ENCODE measurements at places on chromosomes 12 and 14.

- no peak for DNase-seq
Observed at GRCh38 chr12:107684029-107684795, 1.4 kb upstream of the PWP1 start.

DNA sequence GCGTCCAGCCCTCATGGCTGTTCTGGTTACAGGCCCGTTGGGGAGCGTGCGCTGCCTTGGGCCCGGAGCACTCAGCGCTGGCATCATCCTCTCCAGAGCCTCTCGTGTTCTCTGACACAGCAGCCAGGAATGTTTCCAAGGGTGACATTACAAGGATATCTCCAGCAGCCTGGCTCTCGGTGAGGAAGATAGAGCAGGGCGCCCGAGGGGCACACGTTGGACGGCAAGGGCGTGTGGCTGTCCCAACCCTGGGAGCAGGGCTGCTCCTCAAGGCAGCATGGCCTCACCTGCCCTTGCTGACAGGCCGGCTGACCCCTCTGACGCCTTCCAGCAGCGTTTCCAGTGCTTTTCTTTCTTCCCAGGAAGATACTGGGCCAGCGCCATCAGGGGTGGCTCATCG, 14.4 kb downstream of the LRCOL1 start:
- no peak for DNase-seq

DNA sequence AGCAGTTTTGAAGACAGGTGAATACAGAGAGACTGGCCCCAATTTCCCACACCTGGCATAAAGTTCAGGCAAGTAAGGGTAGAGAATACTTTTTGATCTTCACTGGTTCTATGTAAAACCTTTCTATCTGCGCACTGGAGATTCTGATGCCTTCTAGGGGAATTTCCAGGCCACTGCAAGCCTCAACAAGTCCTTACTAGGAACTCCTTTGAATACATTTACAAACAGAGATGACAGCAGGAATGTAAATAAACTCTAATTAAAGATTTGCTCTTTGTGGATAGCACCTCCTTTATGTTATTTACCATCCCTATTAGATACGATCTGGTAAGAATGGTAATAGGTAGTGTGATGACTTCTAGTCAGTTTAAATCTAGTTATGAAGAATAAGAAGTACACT, 69.2 kb downstream of the NTN4 start:
- no peak for DNase-seq

GRCh38 chr12:20751046-20751445, 55.9 kb downstream of the SLCO1C1 start:
- no peak for DNase-seq

DNA sequence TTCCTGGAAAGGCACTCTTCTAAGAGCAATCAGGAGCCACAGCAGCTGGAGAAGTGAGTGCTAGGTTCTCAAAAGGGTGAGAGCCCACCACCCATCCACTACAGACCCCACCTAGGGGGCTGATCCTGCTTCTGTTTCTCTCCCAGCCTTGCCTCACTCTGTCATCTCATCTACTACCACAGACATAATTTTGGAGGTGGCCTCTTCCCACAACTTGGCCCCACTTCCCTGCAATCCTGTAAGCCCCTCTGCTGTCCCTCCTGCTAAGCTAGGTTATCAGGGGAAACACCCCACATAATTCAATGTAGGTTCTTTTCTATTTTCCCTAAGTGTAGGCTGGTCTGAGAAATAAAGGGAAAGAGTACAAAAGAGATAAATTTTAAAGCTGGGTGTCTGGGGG, 16.5 kb downstream of the KRT76 start:
- DNase-seq, result no peak

GRCh38 chr12:15886372-15887042, 4.3 kb downstream of the STRAP start:
- DNase-seq, result no peak

- no peak for DNase-seq
Observed at GRCh38 chr14:100178691-100179090, 19.2 kb upstream of the DEGS2 start.

- DNase-seq, result no peak
Observed at GRCh38 chr12:90961154-90961553, 6.2 kb upstream of the CCER1 start.

DNA sequence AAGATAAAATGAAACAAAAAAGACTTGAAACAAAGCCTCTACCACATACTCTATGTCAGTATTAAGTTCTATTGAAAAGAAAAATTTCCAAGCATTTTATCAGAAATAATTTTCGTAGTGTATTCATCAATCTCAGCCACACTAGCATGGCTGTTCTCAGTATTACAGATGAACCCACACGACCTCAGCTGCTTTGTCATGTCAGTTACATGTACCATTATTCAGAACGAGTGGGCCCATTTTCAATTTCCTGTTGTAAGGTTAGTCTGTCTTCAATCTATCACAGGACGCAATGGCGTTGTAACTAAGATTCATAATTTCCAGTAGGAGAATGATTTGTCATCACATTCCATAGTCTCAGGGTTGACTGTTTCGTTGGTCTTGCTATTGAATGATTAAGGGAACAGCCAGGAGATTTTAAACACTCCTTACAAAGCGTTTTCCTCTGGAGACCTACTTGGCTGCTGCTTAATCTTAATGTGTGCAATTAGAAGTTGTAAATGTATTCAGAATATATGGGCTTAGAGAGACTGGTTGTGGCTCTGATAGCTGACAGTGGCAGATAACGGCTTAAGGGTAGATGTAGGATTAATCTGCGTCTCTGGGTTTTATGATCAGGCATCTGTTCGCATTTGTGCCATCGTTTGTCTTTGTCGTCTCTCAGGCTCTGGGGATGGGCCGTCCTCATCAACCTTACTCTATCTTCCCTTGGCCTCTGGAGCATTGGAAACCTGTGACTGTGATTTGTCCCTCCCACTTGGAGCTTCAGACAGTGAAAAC, 65.4 kb downstream of the GLT1D1 start:
- DNase-seq, result no peak

GRCh38 chr12:57161491-57161890, 14.1 kb upstream of the LRP1-AS start:
- no peak for DNase-seq

DNA sequence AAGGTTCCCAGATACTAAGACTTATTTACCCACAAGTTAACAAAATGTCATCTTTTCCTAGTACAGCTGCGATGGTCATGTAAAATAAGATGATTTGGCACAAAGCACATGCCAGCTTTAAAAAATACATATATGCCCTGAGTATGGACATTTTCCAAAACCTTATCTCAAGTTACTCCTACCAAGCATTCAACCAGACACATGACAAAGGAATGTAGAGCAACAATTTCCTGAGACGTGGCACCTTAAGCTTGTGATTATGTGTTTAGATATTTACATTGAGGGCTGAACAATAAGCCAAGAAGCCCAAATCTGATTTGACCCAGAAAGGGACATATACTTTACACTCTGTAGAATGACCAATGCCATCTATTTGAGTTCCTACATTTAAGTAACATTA, 24.5 kb upstream of the OVCH1 start:
- no peak for DNase-seq

- no peak for DNase-seq
Observed at GRCh38 chr14:58760121-58760520, 122.4 kb downstream of the DACT1 start.

GRCh38 chr12:2284321-2284813, 231.6 kb downstream of the CACNA1C start:
- DNase-seq, result no peak

GRCh38 chr14:32224737-32225377, 21.8 kb upstream of the RNU6-8 start:
- peak; percentile 96 for DNase-seq

- no peak for DNase-seq
Observed at GRCh38 chr12:126950266-126950665, 1316.7 kb upstream of the TMEM132C start.

DNA sequence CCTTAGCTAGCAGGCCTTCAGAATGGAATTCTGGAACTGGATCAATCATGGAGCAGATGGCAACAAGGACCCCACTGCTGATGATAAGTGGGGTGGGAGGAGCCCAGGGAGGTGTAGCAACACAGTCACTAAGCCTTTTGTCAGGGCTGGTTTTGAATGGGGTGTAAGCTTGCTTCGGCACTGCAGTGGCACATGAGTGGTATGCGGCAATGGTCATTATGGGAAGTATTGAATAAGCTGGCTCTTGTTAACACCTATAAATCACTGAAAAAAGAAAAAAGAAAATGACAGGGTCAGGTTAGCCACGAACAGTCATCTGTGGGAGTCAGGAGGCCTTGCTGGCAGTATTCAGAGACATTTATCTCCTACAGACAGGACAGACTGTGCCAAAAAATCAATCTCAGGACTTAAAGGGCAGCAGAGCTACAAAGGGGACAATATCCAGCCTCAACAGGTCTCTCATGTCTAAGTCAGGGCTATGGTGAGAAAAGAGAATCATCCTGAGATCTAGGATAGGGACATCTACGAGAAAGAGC, 19.1 kb downstream of the CDKL1 start:
- no peak for DNase-seq

DNA sequence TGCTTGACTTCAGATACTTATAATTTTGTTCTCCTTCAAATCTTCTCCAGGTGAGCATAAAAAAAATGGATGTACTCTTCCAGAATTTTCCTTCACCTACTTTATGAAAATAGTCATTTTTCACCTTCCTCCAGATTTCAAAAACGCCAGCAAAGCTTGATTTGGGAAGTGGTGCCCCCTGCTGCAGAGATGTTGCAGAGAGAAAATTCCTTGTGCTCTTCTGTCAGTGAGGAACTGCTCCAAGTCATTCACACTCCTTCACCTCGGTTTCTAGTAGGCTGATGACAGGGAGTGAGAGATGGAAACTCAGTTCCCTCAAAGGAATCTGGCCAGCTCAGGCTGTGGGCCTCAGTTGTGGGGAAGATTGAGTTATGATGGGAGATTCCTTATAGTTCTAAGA, 24.2 kb upstream of the RNASE3 start:
- DNase-seq, result no peak

DNA sequence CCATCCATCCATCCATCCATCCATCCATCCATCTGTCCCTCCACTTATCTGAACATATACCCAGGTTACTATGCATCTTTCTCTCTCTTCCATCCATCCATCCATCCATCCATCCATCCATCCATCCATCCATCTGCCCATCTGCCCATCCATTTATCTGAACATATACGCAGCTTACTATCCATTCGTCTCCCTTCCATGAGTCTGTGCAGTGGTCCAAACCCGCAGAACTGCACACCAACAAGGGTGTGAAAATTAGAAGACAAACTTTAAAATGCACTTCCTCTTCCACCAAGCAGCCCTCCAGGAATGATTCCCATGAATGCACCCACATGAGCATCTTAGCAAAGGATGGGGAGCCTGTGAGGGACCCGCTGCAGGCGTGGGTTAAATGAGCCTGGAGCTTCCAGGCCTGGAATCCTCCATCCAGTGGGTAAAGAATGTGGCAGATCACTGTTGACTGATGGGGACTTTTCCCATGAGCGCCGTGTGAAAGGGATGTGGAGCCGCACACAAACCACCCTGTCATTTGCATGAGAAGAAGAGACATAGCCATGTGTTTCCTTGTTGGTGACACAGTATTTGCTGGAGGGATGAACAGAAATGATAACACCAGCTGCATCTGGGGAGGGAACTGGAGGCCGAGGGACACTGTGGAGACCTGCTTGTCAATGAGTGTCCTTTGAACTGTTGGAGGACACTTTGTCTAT, 376.6 kb downstream of the ADGRD1 start:
- no peak for DNase-seq

DNA sequence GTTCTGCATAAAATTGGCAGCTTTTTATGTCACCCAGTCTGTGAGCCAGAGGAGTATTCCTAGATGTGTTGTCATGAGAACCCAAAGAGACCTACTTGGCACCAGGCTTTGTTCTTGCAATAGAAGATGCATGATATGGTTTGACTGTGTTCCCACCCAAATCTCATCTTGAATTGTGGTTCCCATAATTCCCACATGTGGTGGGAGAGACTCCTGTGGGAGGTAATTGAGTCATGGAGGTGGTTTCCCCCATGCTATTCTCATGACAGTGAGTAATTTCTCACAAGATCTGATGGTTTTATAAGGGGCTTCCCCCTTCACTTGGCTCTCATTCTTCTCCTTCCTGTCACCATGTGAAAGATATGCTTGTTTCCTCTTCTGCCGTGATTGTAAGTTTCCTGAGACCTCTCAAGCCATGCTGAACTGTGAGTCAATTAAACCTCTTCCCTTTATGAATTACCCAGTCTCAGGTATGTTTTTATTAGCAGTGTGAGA, 572.0 kb upstream of the ATP2B1 start:
- DNase-seq, result no peak

DNA sequence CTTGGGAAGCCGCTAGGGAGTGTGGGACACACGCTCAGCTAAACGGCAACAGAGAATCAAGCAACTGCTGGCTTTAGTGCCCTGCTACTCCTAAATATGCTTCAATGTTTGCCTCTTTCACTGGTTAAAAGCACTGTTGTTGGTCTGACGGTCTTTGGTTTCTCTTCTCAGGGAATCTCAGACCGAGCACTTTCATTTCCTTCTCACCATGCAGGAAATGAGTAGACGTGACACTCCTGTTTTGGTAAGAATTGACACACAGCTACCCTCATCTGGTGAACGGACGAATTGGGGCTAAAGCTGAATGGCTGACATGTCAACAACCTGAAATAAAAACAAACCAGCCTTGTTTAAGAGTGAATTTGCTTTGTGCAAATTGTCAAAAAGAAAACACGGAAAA, 57.5 kb upstream of the PIWIL1 start:
- no peak for DNase-seq

DNA sequence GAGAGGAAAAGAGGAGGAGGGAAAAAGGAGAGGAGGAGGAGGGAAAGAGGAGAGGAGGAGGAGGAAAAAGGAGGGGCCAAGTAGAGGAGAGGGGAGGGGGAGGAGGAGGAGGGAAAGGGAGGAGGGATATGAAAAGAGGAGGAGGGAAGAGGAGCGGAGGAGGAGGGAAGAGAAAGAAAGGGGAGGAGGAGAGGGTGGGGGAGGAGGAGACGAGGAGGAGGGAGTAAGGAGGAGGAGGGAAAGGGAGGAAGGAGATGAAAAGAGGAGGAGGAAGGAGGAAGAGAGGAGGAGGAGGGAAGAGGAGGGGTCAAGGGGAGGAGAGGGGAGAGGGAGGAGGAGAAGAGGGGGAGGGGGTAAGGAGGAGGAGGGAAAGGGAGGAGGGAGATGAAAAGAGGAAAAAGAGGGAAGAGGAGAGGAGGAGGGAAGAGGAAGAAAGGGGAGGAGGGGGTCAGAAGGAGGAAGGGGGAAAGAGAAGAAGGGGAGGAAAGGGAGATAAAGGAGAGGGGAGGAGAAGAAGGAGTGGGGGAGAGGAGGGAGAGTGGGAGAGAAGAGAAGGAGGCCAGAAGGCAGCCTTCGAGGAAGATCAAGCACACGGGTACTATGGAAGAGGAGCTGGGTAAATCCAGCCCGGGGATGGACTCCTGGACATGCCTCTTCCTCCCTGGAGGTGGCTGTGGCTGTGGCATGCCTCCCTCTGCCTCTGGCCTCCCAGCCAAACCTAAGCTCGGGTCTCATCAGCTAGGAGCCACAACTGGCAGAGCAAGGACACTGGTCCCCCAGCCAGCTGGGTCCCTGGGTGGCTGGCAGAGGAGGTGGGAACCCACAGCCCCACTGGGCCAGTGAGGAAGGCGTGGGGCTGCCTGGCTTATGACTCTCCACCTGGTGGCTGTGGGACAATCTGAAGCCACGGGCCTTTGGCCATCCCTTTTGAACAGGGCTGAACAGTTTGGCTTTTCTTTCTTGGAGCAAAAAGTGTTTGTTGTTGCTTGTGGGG, 3.0 kb upstream of the CMKLR1 start:
- DNase-seq, result no peak

- DNase-seq, result no peak
Observed at GRCh38 chr12:123502163-123502704, 31.3 kb downstream of the RILPL1 start.

- DNase-seq, result no peak
Observed at GRCh38 chr12:103422328-103422727, 73.4 kb downstream of the C12orf42 start.
